ENCODE measurements at places on chromosomes 3 and 15. TPM values are rescaled to one million over a fixed set of nuclear protein-coding genes. Genes with fewer than 3 reads are reported as not detected.

RTP1 gene
- not detected for total RNA-seq

KBTBD13 gene
- not detected for total RNA-seq

SLC12A8 gene
- 11.8 TPM for total RNA-seq

SNRPA1 gene
- 40.7 TPM for total RNA-seq

ALPK3 gene
- 21.0 TPM for total RNA-seq

GTF2E1 gene
- 16.8 TPM for total RNA-seq

CDC25A gene
- total RNA-seq, result 0.90 TPM

IL16 gene
- 39.3 TPM for total RNA-seq

SMC4 gene
- total RNA-seq, result 46.8 TPM

PRSS50 gene
- total RNA-seq, result 0.20 TPM

SI gene
- not detected for total RNA-seq

ZKSCAN7 gene
- 3.6 TPM for total RNA-seq

TMEM108 gene
- 15.4 TPM for total RNA-seq

PLXNA1 gene
- 53.5 TPM for total RNA-seq

QARS1 gene
- 172 TPM for total RNA-seq

GNB5 gene
- total RNA-seq, result 16.7 TPM

FHIT gene
- 9.6 TPM for total RNA-seq

CHRNA5 gene
- 1.2 TPM for total RNA-seq

LRRN1 gene
- 5.2 TPM for total RNA-seq

COX17 gene
- 48.9 TPM for total RNA-seq

DET1 gene
- 5.4 TPM for total RNA-seq

EFCAB12 gene
- total RNA-seq, result 0.55 TPM

APOD gene
- total RNA-seq, result 59.4 TPM

SEC62 gene
- total RNA-seq, result 157 TPM

ALS2CL gene
- total RNA-seq, result 64.5 TPM

VWA5B2 gene
- total RNA-seq, result not detected

GXYLT2 gene
- total RNA-seq, result 8.4 TPM

ECE2 gene
- not detected for total RNA-seq

KAT2B gene
- 52.6 TPM for total RNA-seq

ZIC4 gene
- total RNA-seq, result not detected

RAB7A gene
- total RNA-seq, result 306 TPM

FBXW12 gene
- not detected for total RNA-seq

SPSB4 gene
- total RNA-seq, result 1.2 TPM

ZPLD1 gene
- total RNA-seq, result not detected

KLHL6 gene
- 24.7 TPM for total RNA-seq

COPG1 gene
- 149 TPM for total RNA-seq

MORC1 gene
- total RNA-seq, result not detected

TLR9 gene
- total RNA-seq, result 0.87 TPM

CADM2 gene
- 0.55 TPM for total RNA-seq

LTK gene
- 15.1 TPM for total RNA-seq

FAM81A gene
- total RNA-seq, result 1.3 TPM

CCR5 gene
- total RNA-seq, result 8.7 TPM

MCTP2 gene
- 35.3 TPM for total RNA-seq

FGF7 gene
- 21.9 TPM for total RNA-seq

ZNF860 gene
- total RNA-seq, result 1.6 TPM
